Temporal lobe (tissue), 4 donors: ENCODE measurements at places on chromosomes 7 and 10. TPM values are rescaled to one million over a fixed set of nuclear protein-coding genes. Genes with fewer than 3 reads are reported as not detected.

Gene CNNM2
- 9.6 TPM for total RNA-seq

Gene GRID2IP
- 0.74 TPM for total RNA-seq

Gene NXPH1
- total RNA-seq: 34.9 TPM

Gene ITGA8
- total RNA-seq: 3.2 TPM

Gene PTPRN2
- 47.7 TPM for total RNA-seq

Gene TMEM176A
- total RNA-seq: 0.49 TPM

Gene PIK3AP1
- 1.5 TPM for total RNA-seq

Gene PPP1R3A
- total RNA-seq: not detected

Gene SLC26A3
- total RNA-seq: not detected

Gene OR13A1
- total RNA-seq: not detected

Gene CDNF
- total RNA-seq: 1.2 TPM

Gene LAMTOR4
- total RNA-seq: 44.0 TPM

Gene CCZ1
- total RNA-seq: 80.6 TPM

Gene LMOD2
- total RNA-seq: not detected

Gene OR2F2
- total RNA-seq: not detected

Gene DPP6
- 49.7 TPM for total RNA-seq

Gene HTR7
- total RNA-seq: 12.5 TPM

Gene LIPM
- total RNA-seq: not detected

Gene NEBL
- 43.0 TPM for total RNA-seq

Gene KCNMA1
- 49.2 TPM for total RNA-seq

Gene SYNPO2L
- not detected for total RNA-seq

Gene RARRES2
- total RNA-seq: 12.0 TPM

Gene RAB19
- not detected for total RNA-seq

Gene SPRN
- total RNA-seq: 10.6 TPM

Gene CXCL12
- 15.0 TPM for total RNA-seq

Gene CDK1
- 14.3 TPM for total RNA-seq

Gene SPDYE5
- not detected for total RNA-seq

Gene DNAH11
- total RNA-seq: 3.2 TPM

Gene PODXL
- total RNA-seq: 21.6 TPM

Gene PNLIP
- not detected for total RNA-seq

Gene CNPY4
- 11.1 TPM for total RNA-seq

Gene CUZD1
- 0.98 TPM for total RNA-seq

Gene H2BK1
- not detected for total RNA-seq

Gene NEUROD6
- total RNA-seq: 325 TPM

Gene SPOCK2
- 25.8 TPM for total RNA-seq

Gene RINT1
- 19.9 TPM for total RNA-seq

Gene GRID1
- 8.6 TPM for total RNA-seq

Gene SLC26A5
- total RNA-seq: not detected

Gene SLC26A4
- 3.4 TPM for total RNA-seq

Gene NPFFR1
- 1.5 TPM for total RNA-seq

Gene EPHB4
- 10.3 TPM for total RNA-seq

Gene CHPF2
- 11.3 TPM for total RNA-seq

Gene GPR141
- 0.98 TPM for total RNA-seq

Gene CC2D2B
- 0.98 TPM for total RNA-seq

Gene JCAD
- 15.5 TPM for total RNA-seq

Gene VWDE
- total RNA-seq: 0.25 TPM

Gene PAX2
- not detected for total RNA-seq

Gene STEAP1B
- total RNA-seq: 1.2 TPM

Gene ZNF853
- 19.2 TPM for total RNA-seq
